ENCODE measurements at places on chromosomes 5 and 9. TPM values are rescaled to one million over a fixed set of nuclear protein-coding genes. Genes with fewer than 3 reads are reported as not detected.

- no peak for DNase-seq
These were observed 7.0 kb downstream of the CRAT start for GRCh38 chr9:129103595-129103965.

- DNase-seq: no peak
These were observed 14.0 kb upstream of the LOX start for GRCh38 chr5:122091936-122092600.

- DNase-seq: no peak
These were observed 90.6 kb downstream of the AMBP start for GRCh38 chr9:113987526-113987925.

DNA sequence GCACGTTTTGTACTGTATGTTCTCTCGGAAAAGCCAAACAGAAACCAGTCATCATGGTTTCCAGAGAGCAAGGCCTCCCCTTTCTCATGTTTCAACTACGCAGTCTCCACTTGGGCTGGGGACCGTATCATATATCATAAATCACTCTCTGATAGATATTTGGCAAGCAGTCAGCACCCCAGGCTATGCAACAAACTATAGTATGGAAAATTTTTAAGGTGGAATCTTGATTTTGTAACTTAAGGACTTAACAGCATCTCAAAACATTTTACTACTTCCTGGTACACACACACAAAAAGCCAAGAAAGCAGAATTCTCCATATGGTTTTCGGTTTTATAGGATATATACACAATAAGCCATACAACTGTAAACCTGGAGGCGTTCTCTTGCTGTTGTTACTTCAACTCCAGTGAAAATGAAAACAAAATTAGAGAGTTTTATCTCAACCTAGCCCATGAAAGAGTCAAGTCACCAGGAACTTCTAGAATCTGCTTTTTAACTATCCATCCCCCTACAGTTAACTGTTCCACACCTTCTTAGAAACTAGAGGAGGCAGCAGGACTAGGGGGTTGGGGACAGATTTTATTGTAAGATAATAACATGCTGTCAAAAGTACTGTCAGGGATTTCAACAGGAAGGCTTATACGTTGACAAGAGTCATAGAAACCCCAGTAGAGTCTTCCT is 283.4 kb downstream of the NFIB start:
- peak; percentile 50 for DNase-seq

GRCh38 chr9:120914953-120915352 is 11.6 kb downstream of the TRAF1 start:
- DNase-seq: no peak

DNA sequence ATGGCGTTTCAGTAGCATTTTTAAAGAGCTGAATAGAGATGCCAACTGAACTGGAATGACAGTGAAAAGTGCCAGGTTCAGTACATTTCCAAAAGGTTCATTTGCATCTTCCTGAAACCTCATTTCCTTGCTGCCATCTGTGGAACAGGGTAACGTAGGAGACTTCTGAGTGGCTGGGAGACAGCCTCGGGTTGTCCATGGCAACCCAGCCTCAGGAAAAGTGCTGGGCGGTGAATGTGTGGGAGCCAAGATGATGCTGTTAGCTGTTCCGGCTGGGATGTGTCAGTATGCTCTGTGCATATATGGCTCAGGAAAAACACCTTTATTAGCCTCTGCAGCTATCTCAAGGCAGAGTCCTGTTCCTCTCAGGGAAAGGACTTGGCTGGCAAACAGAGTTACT is 87.5 kb downstream of the KLHL3 start:
- no peak for DNase-seq

DNA sequence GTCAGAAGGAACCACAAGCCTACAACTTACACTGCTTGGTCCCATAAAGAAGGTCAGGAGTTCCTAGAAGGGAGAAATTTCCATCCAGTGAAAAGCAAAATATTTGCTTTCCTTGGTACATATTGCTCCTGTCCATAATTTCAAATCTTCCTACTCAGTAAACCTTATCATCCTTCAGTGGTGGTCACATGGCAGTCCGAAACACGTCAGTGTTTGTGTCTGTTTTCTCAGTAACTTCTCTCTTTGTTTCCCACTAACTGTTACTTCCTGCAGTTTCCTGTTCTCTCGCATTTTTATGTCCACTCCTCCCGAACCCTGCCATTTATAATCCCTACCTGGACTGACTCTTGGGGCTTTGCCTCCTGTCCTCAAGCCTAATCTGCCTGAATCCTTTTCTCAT is 129.1 kb downstream of the FANCC start:
- no peak for DNase-seq

- DNase-seq: peak; percentile 80
These were observed at the start of gene ASS1 for GRCh38 chr9:130444565-130445221. ASS1 (plus strand) TSS chr9:130444961; CDS start chr9:130452229, 7,268 bp downstream.

DNA sequence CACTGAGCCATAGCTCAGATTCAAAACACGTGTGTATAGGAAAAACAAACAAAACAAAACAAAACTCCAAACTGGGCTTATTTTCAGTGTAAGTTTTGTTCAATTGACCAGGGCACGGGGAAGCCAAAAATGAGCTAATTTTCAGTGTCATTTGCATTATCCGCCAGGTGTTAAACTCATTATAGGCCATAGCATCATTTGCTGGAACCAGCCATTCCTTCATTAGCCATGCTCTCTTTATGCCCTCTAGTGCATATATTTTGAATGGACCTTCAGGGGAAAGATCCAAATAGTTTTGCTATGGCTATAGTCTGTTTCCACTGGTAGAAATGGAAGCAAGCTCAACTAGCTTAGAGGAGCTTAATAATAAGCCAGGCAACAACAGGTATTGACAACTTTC is 1205.2 kb upstream of the DMAC1 start:
- DNase-seq: no peak

- DNase-seq: no peak
These were observed 126.9 kb downstream of the PAPPA start for GRCh38 chr9:116280529-116280928.

- no peak for DNase-seq
These were observed 235.9 kb upstream of the FAM174A start for GRCh38 chr5:100299261-100299660.

- no peak for DNase-seq
These were observed 104.2 kb downstream of the MEF2C start for GRCh38 chr5:88778736-88779135.

DNA sequence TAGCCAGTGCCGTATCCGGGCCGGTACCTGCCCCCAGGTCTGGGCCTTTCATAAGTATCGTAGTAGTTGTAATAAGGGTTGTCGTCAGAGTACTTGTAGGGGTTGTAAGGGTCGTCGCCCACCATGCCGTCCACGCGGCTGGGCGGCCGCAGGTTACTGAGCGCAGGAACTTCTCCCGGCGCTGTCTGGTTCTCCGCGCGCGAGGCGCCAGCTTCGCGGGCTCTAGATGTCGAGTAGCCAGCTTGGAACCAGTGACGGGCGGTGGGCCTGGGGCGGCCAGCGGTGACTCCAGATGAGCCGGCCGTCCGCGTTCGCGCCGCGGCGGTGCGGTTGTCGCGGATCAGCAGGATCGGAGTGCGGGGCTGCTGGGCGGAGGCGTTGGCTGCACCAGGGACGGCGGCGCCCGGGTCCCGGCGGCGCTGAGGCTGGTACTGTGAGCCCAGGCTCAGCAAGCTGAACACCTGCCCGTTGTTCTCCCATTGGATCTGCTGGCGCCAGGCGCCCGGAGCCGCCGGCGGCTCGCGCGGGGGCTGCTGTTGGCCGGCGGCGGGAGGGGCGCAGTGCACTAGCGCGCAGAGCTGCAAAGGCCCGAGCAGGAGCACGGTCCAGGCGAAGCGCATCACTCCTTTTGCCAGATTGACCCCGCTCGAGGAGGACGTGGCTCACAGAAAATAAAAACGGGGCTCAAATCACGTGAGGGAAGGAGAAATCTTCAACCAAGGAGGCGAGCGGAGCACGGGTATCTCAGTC is 518 bp downstream of the LOX start:
- DNase-seq: no peak

GRCh38 chr5:15789642-15790041 is 289.7 kb downstream of the FBXL7 start:
- no peak for DNase-seq

DNA sequence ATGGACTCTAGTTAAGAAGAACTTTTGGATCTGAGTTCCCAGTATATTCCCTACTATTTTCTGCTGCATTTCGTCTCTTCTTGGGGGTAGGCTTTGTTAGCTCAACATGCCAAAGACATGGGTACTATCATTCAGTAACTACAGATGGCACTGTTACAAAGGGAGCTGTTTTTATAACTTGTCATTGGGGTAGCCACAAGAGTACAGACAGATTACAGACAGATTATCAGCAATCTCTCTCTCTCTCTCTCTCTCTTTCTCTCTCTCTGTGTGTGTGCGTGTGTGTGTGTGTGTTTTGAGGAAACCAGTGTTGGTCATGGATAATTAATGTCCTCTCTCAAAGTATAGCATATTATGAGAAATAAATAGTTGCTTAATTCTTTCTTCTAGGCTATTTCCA is 116.1 kb downstream of the WDR70 start:
- DNase-seq: no peak

GRCh38 chr5:132480042-132480441 is 10.5 kb downstream of the IRF1 start:
- no peak for DNase-seq

DNA sequence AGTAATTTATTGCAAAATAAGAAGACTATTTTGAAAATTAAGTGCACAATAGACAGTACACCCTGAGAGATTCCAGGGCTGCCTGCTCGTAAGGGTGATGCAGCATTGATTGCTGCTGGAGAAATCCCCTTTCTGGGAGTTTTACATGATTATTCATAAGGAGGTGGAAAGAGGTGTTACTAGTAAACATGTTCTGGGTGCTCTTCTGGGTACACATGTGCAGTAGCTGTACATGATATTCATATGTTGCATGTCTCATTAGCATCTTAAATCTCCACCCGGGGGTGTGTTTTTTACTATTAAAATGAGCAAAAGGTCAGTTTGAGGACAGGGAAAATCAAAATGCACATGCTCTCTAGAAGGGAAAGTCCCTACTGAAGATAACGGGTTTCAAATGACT is 264.8 kb downstream of the CDK5RAP2 start:
- DNase-seq: no peak

DNA sequence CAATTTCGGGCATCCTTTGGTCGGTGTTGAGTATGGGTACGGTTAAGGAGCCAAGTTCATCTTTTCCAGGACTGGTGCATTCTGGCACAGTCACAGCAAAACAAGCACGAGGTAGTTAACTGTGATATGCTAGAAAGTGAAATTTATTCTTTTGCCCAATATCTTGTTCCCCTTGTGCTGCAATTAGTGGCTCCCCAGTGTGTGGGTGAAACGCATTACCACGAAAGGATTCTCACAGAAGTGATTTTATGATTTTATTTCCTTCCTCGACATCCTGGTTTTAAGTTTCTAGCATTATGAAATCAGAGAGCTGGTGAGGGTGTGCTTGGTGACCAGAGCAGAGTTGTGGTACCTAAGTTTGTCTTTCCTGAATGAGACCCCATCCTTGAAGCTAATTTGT is 1.5 kb downstream of the FRMPD1 start:
- no peak for DNase-seq

GRCh38 chr9:100880284-100880683 is 148.2 kb upstream of the PLPPR1 start:
- no peak for DNase-seq

- DNase-seq: no peak
These were observed 50.4 kb upstream of the FAM170A start for GRCh38 chr5:119578937-119579336.

- no peak for DNase-seq
These were observed 616.4 kb upstream of the NUDT12 start for GRCh38 chr5:104178829-104179456.

DNA sequence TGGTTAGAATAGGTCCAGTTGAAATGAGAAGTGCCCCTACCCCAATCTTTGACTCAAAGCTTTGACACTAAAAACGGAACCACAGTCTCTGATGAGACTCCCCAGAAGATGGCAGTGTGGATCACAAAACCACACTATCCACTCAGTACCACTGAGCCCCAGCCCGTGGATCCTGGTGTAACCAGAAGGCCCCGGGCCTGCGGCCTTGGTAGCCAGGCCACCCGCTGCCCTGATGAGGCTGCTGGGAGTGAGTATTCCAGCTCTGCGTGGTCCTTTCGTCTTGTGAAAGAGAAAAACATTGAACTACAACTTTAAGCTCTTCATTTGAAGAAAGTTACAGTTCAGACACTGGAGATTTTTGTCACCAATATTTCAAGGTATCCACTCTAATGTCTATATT is 42.2 kb upstream of the FBP1 start:
- peak; percentile 77 for DNase-seq

GRCh38 chr9:81578606-81579005 is 110.7 kb downstream of the TLE1 start:
- DNase-seq: no peak

DNA sequence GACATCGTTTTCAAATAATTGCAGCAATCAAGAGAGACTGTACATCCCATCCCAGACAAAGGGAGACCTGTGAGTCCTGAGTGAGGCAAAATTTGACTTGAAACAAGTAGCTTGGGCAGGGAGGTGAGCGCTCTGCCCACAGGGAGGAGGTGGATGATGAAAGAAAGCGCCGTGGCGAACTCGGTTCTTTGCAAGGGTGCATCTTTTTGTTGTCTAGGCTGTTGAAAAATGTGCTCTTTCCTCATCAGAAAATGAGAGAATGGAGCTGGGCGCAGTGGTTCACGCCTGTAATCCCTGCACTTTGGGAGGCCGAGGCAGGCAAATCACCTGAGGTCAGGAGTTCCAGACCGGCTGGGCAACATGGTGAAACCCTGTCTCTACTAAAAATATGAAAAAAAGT is 150.5 kb downstream of the GAPVD1 start:
- DNase-seq: no peak

GRCh38 chr9:68869022-68869421 is 144.9 kb downstream of the PRKACG start:
- DNase-seq: no peak

DNA sequence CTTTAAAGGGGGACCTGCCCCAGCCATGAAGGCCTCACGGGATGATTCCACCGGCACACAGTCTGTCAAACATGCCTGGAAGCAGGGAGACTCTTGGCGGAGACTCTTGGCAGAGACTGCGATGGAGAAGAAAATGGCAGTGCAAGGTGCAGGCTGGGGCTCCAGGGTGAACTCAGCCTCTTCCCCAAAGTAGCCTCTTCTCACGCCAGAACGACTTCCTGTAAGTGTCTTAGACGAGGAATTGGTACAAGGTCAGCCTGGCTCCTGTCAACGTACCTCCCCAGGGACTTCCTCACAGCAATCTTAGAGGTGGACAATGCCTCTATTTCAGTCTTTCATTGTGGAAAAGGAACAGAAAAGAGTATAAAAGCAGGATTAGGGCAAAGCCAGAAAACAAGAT is 109.3 kb downstream of the UGCG start:
- DNase-seq: no peak

DNA sequence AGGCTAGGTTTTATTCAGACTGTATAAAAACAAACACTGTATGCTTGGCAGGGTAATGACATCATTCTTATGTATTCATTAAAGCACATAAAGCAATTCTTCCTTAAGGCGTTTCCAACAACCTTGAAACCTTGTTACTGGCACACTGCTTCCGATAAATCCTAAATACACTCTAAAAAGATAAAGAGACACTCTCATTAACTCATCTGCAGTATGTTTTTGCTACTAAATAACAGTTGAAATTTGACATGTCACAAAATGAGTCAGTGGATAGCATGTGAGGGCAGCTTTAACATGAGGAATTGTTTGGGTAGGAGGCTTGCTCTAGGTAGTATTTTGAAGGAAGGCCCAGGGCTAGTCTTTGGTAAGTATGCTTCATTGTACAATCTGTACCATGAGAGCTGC is 13.7 kb downstream of the YIPF5 start:
- no peak for DNase-seq

LIFR gene
- 65.4 TPM for total RNA-seq

TNFSF8 gene
- total RNA-seq: 1.5 TPM

MEIKIN gene
- total RNA-seq: not detected

OR1Q1 gene
- not detected for total RNA-seq

C5orf63 gene
- total RNA-seq: 15.5 TPM

PCDH1 gene
- 127 TPM for total RNA-seq

RNF44 gene
- 71.5 TPM for total RNA-seq

MYOT gene
- 1.3 TPM for total RNA-seq

PCDHB8 gene
- total RNA-seq: 1.7 TPM

IFNK gene
- not detected for total RNA-seq
